HFFc6 (cell line): ENCODE measurements at places on chromosomes 11 and 22.
A peak's percentile ranks its signal among the peaks of the same experiment; 100 is the strongest.

DNA sequence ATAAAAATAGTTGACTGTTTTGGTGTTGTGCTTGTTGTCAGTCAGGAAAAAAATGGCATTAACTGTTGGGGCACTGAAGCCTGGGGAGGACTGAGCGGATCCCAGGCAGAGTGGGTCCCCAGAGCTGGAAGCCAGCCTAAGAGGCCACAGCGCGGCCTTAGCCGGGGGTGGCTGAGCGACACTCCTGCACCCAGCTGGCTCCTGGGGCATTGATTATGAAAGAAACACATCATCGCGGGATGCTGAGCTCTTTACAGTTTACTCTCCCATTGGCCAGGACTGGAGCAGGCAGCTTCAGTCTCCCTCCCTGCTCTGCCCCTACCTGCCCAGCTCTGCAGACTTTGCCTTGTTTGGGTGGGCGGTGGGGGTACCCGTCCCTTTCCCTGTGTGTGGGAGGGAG lies 121.5 kb downstream of the ST3GAL4 start:
- DNase-seq, result no peak

DNA sequence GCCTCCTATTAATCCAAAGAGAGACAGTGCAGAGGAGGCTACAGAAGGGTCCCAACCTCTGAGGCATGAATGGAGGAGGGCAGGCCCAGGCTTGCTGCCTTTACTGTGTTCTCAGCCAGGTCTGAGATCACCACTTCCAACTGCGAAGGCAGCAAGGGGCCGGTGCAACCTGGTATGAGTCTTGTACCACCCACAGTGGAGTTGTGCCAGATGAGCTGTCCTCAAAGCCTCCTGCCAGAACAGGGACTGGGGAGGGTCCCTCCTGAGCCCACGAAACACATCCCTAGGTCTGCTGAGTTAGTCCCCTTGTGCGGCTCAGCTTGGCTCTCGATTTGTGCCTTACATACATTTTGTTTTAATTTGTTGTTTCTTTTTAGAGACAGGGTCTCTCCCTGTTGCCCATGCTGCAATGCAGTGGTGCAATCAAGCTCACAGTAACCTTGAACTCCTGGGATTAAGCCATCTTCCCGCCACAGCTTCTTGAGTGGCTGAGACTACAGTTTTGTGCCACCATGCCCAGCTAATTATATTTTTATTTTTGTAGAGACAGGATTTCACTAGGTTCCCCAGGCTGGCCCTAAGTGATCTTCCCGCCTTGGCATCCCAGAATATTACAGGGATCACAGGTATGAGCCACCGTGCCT lies 9.3 kb downstream of the MIF start:
- DNase-seq, result no peak

DNA sequence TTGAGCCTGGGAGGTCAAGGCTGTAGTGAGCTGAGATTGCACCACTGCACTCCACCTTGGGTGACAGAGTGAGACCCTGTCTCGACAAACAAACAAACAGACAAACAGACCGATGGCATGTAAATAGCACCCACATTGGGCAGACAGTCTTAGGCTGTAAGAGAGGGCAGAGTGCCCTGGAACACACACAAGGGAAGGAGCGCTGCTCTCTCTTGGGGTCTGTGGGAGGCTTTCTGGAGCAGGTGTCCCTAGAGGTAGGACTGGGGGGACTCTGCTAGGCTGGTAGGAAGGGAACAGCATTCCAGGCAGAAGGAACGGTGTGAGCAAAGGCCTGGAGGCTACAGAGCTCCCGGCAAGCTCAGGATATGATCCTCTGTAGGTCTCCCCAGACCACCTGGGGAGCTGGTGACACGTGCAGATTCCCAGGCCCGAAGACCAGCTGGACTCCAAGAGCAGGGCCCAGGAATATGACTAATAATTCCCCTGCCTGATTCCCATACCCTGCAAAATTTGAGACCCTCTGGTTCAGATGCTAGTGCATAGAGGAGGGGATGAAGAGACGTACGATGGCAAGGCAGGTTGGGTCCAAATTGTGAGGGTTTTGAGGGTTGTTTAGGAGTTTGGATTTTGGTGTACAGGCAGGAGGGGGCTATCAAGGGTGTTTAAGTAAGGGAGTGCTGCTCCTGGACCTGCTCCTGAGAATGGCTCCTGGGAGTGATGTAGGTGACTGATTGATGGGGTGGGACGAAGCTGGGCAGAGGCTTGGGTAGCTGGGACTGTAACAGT lies 11.6 kb downstream of the SMIM38 start:
- DNase-seq, result no peak

GRCh38 chr22:20024225-20024624 lies 3.3 kb downstream of the TANGO2 start:
- DNase-seq, result no peak

DNA sequence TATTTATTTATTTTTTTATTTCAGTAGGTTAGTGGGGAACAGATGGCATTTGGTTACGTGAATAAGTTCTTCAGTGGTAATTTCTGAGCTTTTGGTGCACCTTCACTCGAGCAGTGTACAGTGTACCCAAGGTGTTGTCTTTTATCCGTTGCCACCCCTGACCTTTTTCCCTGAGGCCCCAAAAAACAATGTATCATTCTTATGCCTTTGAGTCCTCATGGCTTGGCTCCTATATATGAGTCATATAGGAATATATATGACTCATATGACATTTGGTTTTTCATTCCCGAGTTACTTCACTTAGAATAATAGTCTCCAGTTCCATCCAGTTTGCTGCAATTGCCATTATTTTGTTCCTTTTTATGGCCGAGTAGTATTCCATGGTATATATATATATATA lies 763.9 kb downstream of the NTM start:
- DNase-seq, result peak; percentile 45

- DNase-seq, result no peak
Observed at GRCh38 chr11:120420572-120420971, 84.4 kb downstream of the ARHGEF12 start.

DNA sequence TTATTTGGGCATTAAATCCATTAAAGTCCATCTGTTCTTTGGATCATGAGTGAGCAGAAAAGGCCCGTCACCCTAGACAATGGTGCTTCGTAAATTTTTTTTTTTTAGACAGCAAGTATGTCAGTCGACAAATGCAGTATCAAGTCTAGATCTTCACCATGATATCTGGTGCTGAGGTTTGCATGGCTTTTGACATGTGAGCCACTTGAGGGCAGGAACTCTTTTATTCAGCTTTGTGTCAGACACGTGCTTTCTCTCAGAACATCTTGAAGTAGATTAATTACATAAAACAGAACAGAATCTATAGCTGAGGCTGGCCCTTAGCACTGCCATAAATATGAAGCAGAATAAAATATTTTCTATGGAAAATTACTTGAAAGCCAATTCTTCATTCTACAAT lies 62.9 kb upstream of the CARD18 start:
- DNase-seq, result no peak

DNA sequence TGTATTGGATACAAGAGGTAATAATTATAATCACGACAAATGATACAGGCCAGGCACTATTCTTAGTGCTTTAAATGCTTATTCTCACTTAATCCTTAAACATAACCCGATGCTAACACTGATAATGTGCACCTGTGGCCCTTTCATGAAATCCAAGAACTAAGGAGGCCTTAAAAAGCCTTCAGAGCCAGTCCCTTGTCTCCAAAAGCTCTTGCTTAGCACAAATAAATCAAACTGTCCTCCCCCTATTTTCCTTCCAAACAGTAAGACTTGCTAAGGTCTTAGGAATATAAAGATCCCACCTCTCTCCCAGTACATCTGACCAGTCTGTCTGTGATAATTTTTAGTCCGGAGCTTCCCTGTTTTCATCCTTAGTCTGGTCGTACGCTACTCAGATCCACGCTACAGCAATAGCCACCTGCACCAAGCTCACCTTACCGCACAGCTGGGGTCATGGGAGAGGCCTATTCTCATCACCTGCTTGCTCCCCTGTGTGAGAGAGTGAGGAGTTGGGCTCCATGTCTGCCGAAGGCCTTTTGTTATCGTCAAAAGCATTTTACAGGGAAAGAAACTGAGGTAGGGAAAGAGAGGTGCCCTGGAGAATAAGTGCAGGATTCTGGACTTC lies 16.9 kb downstream of the FXYD6 start:
- DNase-seq, result no peak

DNA sequence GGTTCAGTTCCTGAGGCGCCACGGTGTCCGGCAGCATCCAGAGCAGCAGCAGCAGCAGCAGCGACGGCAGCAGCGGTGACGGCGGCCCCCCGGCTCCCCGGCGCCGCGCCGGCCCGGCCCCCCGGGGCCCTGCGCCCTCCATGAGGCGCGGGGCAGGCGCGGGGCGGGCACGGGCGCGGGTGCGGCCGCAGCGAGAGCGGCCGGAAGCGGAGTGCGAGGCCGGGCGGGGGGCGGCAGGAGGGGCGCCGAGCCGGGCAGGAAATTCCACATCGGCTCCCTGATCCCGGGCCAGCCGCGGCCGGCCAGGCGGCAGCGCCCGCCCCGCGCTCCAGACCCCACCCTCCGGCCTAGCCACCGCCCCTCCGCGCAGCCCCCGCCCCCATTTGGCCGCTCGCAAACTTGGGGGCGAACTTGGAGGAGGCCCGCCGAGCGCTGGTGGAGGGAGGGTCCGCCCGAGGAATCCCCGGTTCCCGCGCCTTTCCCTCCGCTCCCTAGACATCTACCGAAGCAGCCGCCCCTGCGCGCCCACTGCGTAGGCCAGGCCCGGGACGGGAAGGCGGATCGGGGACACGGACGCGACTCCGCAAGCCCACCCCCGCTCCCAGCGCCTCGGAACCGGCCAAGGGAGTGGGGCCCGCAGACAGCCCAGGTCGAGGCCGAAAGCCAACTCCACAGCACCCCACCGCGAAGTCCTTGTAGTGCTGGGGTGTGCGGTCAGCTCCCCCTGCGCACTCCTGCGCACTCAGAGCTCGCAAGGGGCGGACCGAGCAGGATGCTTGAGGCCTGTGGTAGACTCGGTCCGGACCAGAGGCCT lies at the start of gene SCARF2:
TSS of gene SCARF2 (minus strand) at position 213 of the 814 bp plus-strand sequence. CDS start at position 142, 71 bp downstream.
- DNase-seq, result no peak

DNA sequence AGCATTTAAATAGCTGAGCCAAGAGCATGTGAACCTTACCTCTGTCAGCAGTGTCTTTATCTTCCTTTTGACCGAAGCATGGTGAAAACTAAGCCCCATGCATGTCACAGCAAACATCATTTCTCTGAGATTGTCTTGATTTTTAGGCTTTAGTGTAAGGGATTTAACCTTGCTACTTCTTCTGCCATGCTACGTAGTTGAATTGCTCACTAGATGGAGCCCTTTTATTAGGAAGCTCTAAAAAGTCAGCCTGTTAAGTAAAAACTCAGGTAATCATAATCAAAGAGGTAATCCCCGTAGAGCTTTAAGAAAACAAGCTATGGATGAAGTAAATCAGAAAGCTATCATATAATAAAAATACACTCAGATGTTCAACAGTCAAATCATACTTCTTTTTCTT lies 149.5 kb downstream of the PGR start:
- DNase-seq, result peak; percentile 11

GRCh38 chr11:47384498-47384897 lies 6.2 kb upstream of the SPI1 start:
- no peak for DNase-seq

DNA sequence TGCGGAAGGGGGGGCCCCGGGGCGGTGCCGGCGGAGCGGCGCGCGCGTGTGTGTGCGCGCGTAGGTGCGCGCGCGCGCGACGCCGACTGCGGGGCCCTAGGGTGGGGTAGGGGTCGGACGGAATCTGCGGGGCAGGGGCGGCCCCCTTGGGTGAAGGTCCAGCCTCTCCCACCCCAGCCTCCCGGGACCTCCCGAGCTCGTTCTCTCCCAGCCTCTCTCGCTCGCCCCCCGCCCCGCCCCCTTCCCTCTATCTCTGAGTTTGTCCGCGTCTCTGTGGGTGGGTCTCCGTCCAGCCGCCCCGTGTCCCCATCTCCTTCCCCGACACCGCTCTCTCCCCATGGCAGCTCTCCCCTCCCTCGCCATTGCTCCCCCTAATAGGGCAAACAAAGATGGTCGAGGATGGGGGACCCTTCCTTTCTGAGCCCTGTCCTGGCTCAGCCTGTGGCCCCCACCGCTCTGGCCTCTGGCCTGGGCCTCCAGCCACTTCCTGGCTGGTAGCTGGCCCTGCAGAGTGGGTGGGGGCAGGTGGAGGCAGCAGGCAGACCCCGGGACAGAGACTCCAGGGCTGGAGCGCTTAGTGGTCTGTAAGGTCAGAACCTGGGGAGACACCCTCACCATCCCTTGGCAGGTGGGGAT lies 33.0 kb upstream of the PRR5 start:
- no peak for DNase-seq

- no peak for DNase-seq
Observed at GRCh38 chr11:119029340-119030028, 1.2 kb downstream of the SLC37A4 start.

DNA sequence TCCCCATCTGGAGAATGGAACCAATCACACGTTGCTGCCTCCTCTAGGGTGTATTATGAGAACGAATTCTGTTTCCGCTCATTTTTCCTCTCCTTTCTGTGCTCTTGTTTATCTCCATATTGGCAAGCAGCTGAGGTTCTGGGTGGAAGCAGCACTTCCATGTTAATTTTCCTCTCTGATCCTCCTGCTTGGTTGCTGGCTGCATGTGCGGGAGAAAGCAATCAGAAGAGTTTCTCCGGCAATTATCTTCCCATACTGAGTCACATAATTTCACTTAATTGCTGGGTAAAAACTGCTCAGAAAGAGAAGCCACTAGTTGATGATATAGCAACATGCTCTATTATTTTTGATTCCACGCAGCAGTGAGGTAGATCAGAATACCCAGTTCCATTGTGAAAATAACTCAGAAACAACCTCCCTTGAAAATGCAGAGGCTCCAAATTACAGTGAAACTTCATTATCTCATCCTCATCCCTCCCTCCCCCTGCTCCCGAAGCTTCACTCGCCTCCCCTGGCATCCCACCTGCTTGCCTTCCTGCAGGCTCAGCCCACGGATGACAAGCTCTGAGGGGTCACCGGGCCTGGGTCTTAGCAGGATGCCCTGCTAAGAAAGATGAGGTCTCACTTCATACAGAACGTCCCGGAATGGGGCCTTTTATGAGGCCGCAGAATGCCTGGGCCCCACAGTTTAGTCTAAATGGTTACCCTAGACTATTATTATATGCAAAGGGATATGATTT lies 20.4 kb downstream of the FXYD6 start:
- no peak for DNase-seq

DNA sequence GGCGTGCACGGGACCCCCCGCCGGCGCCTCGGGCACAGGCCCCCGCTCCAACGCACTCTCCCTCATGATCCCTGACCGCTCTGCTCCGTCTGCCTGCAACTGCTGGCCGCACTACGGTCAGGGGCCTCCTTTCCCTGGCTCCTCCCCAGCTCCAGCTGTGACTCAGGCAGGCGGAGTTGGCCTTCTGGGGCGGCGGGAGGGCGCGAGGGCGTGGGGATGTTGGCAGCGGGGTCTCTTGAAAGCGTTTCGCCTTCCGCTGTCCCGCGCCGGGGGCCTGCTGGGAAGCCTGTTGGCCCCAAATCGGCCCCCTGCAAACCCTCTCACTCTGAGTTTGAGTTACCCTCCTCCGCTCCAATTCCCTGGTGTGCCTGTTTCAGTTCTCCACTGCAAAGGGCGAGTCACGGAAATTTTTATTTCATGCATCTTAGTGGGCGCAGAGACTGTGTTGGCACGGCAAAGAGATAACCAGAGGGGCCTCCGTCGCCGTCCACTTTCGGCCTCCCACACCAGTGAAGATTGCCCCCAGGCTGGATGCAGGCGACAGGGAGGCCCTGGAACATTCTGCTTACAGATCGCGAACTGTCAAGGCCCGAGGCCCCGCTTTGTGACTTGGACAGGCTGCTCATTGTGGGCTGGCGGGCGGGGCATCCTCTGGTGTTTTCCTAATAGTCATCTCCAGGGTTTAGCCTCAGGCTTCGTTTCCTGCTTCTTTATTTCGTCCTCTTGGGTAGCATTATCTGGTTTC lies at the start of gene CAVIN3:
TSS of gene CAVIN3 (minus strand) at position 91 of the 745 bp plus-strand sequence. CDS start at position 66, 25 bp downstream.
- peak; percentile 86 for DNase-seq
